ENCODE measurements at places on chromosomes 3 and 15.
A peak's percentile ranks its signal among the peaks of the same experiment; 100 is the strongest.

DNA sequence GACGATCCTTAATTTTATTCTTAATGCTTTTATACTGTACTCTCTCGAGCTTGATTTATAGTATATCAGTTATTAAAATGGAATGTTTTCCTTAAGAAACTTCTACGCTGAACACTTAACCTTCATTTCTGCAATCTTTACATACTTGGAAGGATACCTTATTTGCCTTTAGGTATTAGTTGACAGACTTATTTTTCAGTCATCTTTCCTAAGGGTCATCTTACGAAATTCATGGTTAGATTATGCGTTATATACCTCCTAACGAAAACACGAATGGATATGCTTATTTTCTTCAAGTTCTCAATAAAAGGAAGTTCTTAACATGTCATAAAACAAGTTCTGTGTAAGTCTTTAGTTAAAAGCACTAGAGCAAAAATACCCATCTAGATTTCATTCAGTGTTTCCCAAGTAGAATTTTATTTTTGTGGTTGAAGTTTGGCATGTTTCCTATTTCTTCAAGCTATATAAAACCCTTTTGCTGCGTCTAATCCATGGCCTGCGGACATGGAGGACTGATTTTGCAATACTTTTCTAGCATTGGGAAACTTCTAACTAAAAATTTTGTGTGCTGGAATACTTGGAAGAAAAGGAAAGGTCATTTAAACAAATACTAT lies 231.3 kb downstream of the TP63 start:
- no peak for DNase-seq

DNA sequence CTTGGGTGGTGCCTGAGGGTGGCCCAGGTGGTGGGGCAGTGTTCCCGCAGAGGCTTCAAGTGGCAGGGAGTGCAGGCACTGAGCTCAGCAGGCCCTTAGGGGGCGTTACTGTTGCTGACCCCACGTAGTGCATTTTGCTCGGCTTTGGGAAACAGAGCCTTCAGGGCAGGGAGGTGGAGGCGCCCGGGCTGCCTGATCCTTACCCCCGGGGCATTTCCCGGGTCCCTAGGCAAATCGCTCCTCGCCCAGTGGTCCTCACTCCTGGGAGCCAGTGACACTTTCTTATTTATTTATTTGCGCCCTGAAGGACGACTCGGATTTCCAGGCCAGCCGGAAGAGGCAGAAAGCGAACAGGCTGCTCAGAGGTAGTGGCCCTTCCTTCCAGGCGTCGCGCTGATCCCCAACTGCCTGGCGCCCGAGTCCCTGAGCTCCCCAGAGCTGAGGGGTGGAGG lies 10.1 kb upstream of the FOXB1 start:
- DNase-seq: no peak

- DNase-seq: no peak
Observed at GRCh38 chr3:17967953-17968607, 225.6 kb upstream of the TBC1D5 start.

- no peak for DNase-seq
Observed at GRCh38 chr3:150844484-150844883, 60.8 kb downstream of the MINDY4B start.

DNA sequence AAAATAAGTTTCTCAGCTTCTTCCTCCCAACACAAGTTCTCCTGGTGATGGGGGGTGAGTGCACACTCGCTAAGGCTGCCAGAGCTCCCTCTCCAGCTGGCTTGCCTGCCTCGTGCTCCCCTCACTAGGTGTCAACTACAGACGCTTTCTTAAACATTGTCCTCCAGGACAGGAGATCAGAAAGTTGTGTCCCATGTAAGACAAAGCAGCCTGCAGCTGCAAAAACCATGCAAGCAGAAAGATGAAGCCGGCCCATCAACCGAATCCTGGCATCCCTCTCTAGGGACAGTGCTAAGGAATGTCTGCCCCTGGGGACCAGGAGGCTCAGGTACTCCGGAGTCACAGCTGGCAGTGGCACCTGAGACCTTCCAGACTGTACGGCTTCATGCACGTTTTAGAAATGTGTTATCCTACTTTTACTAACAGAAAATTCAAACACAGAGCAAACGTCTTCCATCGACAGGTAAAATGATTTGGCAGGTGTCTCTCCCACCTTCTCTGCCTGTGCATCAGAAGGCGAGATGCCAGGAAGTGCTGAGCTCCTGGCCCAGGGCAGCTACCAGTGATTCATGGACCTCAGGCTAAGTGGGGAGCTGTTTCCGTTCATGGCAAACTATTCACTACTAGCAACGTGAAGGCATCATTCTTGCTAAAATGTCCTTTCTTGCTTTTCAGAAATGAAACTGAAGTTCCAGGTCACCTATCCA lies 246.1 kb downstream of the ADAMTS17 start:
- no peak for DNase-seq

- no peak for DNase-seq
Observed at GRCh38 chr15:92141607-92142006, 252.1 kb upstream of the ST8SIA2 start.

DNA sequence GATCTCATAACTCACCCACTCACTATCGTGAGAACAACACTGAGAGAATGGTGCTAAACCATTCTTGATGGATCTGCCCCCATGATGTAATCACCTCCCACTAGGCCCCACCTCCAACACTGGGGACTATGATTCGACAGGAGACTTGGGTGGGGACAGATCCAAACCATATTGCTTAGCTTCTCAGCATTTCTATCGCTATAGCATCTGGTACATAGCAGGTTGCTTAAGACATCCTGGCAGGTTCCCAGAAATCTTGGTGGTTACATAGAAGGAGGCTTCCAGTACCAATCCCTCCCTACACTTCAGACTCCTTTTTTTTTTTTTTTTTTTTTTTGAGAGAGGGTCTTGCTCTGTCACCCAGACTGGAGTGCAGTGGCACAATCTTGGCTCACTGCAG lies 487.8 kb downstream of the EDEM1 start:
- DNase-seq: no peak

DNA sequence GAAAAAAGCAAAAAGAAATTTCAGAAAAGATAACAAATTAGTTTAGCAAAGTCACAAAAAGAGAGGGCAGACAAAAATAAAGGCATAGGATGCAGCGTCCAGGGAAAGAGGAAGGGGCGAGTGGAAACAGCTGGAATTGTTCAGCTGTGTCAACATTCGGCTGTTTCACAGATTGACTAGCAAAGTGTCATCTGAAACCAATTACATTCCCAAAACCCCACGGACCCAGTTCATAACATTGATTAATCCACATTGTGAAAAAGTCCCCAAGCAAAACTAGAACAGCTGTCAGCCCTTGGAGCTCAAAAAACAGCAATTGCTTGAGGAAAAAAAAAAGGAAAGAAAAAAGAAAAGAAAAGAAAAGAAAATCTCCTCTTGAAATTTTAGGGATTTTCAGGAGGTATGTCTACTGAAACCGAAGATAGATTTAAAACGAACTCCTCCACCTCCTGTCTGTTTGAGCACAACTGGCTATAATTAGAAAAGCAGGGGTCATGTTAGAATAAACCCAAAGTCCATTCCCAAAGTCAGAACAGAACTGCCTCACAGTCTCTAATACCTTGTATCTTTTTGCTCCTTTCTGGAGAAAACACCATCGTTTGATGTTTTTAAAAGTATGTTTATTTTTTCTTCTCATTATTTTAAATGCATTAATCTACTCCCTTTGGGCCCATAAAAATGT lies 159.6 kb downstream of the RORA start:
- DNase-seq: no peak

GRCh38 chr3:116667791-116668190 lies 41.8 kb upstream of the TUSC7 start:
- DNase-seq: no peak

DNA sequence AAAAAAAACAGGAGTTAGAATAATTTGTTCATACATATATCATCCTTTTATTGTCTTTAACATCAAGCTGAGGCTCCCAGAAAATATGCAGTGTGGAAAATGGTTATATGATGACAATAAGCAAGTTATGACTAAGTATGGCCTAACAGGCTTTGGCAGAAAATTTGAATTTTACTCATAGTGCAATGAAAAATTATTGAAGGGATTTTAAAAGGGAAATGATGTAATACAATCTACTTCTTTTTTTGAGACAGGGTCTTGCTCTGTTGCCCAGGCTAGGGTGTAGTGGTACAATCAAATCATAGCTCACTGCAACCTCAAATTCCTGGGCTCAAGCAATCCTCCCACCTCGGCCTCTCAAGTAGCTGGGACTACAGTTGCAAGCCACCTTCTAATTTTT lies 78.7 kb downstream of the FAIM start:
- no peak for DNase-seq

DNA sequence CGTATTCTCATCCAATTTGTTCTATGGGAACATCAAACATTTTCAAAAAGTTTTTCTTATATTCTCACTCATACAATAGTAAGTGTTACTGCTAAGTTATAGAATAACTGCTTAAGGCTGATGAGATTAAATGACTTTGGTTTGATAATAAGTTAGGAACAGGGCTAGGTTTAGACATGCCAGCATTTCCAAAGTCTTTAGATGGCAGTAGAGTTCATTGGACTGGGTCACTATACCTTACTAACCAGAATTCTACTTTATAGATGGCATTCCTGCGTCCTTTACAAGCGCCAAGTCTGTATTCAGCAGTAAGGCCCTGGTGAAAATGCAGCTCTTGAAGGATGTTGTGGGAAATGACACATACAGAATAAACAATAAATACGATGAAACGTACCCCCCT lies 21.7 kb downstream of the PLAAT1 start:
- DNase-seq: no peak

DNA sequence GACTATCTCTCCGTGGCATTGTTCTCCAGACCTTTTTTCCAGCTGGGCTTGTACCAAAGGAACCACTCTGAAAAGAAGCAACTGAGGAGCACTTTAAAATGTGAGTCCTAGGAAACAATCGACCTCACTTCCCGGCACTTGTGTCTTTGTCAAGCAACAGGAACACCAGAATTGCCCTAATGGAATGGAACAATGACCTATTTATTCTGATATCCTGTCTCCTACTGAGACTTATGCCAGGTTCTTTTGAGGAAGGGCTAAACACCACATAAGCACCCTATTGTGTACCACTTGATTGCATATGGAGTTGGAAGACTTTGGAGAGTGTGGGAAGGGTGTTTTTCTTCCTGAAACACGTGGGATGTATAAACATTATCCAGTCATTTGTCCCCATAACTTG lies 56.8 kb upstream of the TGFBR2 start:
- no peak for DNase-seq

- no peak for DNase-seq
Observed at GRCh38 chr15:88998980-88999713, 86.0 kb upstream of the MFGE8 start.

- peak; percentile 48 for DNase-seq
Observed at GRCh38 chr3:61520966-61521628, 40.3 kb upstream of the PTPRG start.

DNA sequence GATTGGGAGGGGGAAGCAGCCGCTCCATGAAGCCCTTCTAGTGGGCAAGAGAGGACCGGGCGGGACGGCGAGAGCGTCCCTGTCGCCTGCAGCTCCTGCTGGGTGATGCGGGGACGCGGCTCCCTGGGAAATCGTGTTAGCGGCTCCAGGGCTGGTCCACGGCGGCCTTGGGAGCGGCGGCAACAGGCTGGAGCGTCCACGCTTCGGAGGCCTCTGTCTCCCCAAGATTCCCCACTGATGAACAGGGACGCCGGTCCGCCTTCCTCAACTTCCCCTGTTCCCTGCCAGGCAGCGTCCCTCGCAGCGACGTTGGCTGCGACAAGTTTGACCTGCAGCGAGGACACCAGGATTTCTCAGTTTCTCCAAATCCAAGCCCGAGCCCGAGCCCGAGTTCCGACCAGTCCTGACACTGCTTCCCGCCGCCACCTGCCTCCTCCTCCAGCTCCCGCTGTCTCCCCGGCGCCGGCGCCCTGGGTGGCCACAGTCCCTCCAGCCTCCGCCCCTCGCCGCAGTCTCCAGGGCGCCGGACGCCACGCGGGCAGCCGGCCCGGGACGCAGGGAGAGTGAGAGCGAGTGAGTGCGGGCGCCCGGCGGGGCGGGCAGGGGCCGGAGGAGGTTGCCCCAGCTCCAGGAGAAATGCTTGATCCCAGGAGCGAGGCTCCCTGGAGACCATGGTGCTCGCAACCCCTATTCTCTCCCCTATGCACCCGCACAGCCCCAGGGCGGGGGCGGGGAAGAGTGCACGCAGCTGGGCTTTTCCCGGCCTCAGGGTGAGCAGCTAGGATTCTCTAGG lies 78.1 kb upstream of the RNF7 start:
- no peak for DNase-seq

GRCh38 chr3:130905551-130905950 lies 11.7 kb downstream of the ATP2C1 start:
- no peak for DNase-seq

DNA sequence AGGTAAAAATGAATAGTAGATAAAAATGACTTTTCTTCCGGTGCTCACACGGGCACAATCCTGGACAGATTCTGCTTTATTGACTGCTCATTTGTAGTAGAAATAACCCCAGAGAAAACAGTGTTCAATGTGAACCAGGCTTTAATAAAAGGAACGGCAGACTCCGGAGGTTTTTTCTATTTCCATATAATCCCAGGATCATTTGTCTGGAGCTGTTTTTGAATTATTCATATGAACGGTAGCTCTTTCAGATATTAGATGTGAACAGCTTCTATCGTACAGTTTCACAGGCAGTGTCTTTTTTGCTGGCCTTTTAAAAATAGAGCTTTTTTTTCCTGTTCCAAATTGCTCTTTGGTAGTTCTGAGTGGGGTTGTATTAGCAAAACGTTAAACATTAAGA lies 347.3 kb downstream of the MFSD1 start:
- no peak for DNase-seq

GRCh38 chr15:101048176-101048575 lies 129.0 kb downstream of the LRRK1 start:
- DNase-seq: no peak

DNA sequence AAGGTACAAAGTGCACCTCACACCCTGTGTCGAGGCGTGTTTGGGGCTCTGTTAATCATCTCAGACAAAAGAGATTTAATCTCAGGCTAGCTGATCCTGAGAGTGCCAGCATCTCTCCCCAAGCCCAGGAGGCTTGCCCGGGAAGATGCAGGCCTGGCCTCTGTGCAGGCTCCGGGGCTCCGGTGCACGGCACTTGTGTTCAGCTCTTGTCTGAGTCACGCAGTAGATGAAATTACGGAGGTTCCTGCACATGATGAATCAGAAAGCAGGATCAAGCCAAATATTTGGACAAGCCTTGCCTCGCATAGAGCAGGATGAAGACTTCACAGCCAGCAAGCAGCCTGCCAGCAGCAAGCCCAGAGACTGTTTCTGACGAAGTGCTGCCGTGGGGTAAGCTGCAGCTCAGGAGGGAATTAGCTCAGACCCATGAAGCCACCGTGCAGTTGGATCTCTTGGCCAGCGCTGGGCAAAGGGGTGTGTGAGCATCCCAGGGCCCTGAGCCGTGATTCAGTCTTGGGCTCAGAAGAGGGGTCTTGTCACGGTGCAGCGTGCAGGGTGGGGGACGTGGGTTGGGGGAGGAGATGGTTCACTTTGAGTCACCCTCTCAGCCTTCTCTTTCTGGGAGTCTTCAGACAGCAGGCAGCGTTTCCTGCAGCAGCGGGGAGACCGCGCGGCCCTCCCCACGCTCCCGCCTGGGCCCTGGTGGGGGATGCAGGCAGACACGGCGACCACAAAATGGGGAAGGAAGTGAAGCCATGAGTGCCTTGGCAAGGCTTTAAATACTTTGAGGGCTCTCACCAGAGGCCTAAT lies 89.2 kb upstream of the MEF2A start:
- no peak for DNase-seq

GRCh38 chr15:33489335-33489734 lies 178.6 kb downstream of the RYR3 start:
- DNase-seq: no peak

All from GM18507 (cell line).